ENCODE measurements at places on chromosomes 3 and 15.
A peak's percentile ranks its signal among the peaks of the same experiment; 100 is the strongest.

GRCh38 chr3:89180334-89180733, 72.9 kb downstream of the EPHA3 start:
- DNase-seq = no peak

DNA sequence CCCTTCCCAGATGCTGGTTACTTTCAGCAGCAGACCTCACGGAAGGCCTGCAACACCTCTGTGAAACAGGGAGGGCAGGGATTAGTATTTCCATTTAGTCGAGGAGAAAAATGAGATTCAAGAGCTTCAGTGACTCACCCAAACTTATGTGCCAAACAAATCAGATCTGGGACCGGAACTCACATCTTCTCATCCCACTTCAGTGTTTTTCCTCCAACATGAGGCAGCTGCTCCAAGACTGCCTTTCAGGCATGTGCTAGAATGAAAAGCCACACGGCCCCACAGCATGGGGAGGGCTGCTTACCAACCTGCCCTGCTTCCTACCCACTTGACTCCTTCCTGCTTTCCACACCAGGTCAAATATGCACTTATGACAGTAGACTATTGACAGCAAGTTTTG, 129.4 kb upstream of the SLC24A5 start:
- DNase-seq = no peak

DNA sequence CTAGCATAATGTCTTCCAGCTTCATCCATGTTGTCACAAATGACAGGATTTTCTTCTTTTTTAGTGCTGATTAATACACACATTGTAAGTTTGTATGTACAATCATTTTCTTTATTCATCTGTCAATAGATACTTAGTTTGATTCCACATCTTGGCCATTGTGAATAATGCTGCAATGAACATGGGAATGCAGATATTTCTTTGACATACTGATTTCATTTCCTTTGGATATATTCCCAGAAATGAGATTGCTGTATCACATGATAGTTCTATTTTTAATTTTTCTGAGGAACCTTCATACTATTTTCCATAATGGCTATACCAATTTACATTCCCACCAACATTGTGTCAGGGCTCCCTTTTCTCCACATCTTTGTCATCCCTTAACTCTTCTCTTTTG, 117.9 kb downstream of the MEIS2 start:
- no peak for DNase-seq

DNA sequence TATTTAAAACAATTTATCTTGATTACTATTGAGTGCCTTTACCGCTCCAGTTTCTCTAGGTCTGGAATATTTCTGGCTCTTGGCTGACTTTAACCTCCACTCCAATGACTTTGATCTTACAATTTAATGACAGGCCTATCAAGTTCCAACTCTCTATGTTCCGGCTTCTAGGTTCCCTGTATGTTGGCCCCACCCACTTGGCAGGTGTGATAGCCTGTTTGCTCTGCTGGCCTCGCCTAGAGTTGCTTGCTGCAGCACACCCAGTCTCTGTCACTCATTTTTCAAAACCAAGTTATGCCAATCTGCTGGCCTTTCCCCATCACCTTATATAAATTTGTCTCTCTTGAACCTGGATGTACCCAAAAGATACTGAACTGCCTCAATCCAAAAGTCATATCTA, 428.0 kb downstream of the ROBO1 start:
- DNase-seq = no peak

- DNase-seq = no peak
Observed at GRCh38 chr3:51163051-51163450, 222.0 kb upstream of the MANF start.

DNA sequence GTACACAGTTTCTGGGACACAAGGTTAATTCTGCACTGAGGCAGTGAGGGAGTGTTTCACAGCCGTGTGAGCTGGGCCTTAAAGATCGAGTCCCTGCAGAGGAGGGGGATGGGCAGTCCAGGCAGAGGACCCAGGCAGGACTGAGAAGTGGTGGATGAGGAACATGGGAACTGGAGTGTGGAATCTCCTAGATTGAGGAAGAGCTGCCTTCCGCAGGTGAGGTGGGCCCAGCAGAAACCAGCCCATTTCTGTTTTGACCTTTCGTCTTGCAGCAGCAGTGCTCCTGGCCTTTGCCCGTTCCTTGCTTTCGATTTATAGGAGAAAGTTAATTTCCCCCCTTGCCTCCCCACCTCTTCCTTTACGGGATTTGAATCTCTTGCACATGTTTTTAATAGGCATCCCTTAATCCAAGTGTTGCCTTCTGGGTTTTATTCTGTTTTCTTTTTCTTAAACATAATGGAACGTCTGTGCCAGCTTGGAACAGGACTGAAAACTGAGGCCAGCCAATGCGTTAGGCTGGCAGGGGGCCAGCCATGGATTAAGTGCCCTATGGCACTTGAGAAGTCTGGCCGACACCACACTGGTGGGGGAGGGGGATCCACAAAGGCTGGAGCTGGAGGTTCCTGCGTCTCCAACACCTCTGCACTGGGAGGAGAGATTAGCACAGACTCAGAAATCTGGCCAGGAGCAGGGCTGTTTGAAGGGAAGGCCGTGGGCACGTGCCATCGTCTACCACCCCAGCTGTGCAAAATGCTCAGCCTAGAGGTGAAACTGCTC, 78.1 kb downstream of the AAGAB start:
- no peak for DNase-seq

GRCh38 chr3:39721076-39721475, 88.3 kb upstream of the MYRIP start:
- no peak for DNase-seq

- no peak for DNase-seq
Observed at GRCh38 chr3:101531473-101532086, 18.6 kb upstream of the SENP7 start.

DNA sequence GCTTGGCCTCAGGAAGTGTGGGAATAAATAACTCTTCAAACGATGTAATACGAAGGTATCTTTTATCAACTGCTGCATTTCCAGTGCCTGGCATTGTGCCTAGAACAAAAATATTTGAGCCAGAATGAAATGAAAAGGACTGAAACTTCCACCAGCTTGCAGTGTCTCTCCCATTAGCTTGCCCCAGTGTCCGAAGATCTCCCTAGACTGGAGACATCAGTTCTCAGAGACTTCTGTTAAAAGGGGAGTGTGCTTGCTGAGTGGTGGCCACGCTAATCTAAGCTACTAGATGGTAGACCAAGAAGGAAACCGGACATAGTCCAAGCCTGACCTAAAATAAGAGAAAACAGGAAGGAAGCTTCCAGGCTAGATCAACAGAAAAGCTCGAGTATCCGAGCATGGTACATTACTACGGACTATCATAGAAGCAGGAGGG, 28.6 kb downstream of the KCNAB1 start:
- no peak for DNase-seq

DNA sequence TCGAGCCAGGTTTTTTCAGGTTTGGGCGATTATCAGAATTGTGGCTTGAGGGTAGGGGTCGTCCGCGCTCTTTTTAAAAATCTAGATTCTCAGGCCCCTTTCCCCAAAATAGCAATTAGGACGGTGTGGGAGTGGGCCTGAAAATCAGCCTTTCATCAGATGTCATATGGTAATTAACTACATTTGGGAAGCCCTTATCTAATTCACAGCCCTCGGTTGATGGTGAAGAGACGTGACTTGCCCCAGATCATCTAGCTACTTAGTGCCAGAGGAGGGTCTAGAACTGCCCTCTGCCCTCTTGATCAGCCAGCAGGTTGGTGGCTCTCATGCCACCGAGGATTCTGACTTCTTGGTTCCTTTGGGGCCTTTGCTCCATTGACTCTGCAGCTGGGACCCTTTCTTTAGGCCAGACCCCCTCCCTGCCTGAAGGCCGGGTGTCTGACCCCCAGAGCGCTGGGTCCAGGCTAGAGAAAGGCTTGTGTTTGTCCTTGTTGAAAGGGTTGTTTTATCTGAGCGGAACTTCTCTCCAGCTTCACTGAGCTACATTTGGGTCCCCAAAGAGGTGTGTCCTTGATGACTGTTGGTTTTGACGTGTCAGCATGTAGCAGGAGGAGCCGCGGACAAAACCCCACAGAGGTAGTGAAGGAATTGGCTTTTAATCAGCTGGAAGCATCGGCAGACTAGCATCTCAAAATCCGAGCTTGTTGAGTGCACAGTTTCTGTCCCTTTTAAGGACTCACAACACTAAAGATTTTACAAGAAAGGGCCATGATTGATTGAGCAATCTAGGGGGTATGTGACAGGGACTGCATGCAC, 857 bp downstream of the AEN start:
- DNase-seq = no peak

- no peak for DNase-seq
Observed at GRCh38 chr3:33046521-33046920, 50.4 kb downstream of the GLB1 start.

DNA sequence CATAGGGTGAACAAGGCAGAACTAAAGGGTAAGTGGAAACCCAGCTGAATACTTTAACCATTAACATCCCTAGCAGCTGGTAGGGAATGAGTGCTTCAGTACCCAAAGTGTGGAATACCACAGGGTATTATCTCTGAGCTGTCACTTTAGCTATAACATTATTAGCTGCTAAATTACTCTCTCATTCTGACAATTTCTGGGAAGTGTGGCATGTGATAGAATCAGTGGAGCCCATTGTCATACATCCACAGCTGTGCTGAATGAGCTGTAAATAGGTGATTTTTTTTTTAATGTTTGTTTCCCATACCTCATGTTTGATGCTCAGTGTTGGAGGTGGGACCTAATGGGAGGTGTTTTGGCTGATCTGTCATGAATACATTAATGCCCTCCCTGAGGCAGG, 894.3 kb downstream of the DIPK2A start:
- no peak for DNase-seq

DNA sequence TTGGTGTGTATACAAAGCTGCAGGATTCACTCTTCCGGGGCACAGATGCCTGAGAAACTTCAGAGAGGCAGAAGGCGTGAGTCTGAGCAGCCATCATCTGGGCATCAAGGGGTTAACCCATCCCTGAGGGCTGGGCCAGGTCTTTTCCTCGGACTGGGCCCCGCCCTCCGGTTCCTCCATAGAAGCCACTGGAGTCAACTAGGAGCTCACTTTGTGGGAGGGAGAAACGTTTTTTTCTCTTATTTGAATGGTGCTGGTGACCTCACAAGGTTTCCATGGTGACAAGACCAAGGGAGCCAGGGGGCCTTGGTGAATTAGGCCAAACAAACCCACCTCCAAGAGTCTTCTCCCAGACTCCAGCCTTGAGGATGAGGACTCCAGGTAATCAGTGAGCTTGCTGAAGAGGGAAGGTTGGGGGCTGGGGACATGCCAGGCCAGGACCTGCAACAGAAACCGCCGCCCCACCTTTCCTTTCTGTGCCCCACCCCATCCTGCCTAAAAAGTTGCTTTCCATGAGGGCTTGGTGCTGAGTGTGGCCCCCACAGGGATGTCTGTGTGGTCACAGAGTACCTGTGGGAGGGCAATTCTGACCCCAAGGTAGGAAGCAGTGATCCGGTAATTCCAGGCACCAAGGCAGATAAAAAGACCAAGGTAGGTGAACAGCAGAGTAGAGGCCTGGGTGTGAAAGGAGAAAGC, 14.8 kb upstream of the INSYN1 start:
- no peak for DNase-seq

DNA sequence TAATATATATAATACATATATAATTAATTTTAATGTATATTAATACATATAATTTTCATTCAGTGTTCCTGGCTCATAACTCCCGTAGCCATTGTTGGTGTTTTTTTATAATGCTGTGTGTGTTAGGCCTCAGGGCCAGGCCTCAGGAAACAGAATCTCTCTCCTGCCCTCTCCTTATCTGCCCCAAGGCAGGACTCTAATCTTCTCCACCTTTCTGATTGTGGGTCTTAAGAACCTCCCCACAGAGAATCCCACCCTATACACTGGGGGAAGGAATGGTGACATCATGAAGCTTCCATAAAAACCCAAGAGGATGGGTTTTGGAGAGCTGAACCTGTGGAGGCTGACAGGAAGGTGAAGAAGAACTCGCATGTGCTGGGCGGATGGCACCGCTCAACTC, 4.0 kb upstream of the FMN1 start:
- DNase-seq = no peak

- no peak for DNase-seq
Observed at GRCh38 chr3:16482770-16483531, 30.5 kb downstream of the RFTN1 start.

- no peak for DNase-seq
Observed at GRCh38 chr3:23800731-23801130, 5.0 kb upstream of the UBE2E1 start.

- no peak for DNase-seq
Observed at GRCh38 chr15:101608201-101608600, 44.0 kb downstream of the TM2D3 start.

GRCh38 chr15:99157456-99157855, 52.6 kb downstream of the SYNM start:
- no peak for DNase-seq

DNA sequence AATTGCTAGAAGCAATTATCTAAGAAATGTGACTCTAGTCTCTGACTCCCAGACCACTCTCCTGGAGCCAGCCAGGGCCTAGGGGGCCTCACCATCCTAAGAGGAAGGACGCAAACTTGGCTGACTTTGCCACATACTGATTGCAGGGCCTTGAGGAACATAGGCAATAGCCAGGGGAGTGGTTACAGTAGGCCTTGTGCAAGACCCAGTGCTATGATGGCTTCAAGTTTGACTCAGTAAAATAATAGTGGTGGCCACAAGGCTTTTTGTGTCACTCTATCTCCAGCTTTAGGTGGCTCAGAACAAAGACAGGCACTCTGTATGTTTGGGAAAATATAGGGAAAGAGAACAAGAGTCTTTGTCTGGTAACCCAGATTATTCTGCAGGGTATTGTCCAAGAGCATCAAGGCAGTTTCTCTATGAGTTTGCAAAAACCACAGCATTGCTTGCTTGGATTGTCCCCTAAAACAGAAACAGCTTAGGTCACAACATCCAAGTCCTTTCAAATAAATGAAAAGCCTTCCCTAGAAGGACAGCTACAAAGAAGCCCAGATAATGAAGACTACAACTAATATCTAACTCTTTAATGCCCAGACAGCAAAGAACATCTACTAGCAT, 631.5 kb downstream of the PYDC2 start:
- no peak for DNase-seq

- DNase-seq = no peak
Observed at GRCh38 chr15:94306700-94307650, 75.6 kb downstream of the MCTP2 start.

- DNase-seq = no peak
Observed at GRCh38 chr15:70152070-70152480, 54.4 kb upstream of the TLE3 start.

- DNase-seq = no peak
Observed at GRCh38 chr3:16369885-16370284, 104.9 kb downstream of the OXNAD1 start.

- no peak for DNase-seq
Observed at GRCh38 chr15:90790561-90790960, 73.4 kb downstream of the BLM start.

DNA sequence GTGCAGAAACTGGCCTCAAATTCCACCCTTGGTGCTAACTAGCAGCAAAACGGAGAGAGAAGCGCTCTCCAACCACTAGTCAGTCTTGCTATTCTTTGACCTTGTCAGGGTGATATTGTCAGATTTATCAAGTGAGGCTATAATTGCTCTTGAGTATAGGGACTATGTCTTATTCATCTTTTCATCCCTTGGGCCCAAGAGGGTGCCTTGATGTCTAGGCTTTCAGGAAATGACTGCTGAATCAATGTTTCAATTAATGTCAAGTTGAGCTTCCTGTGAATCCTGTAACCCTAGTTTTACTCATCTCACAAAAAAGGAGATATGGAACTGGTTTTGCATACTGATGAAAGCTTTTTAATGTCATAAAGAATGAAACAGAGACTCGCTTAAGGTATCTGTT, 701.3 kb downstream of the EDEM1 start:
- no peak for DNase-seq

- DNase-seq = peak; percentile 3
Observed at GRCh38 chr3:151838574-151839312, 24.8 kb downstream of the AADAC start.

All from stimulated activated CD4-positive, alpha-beta T cell treated with anti-CD3 and anti-CD28 coated beads, Interleukin-1b, Interleukin-23, amount 100 ng/mL, for 4 hours (primary cell).